ENCODE measurements at places on chromosomes 2 and 18.

GRCh38 chr2:12636837-12637581, 79.7 kb upstream of the TRIB2 start:
- no peak for DNase-seq

DNA sequence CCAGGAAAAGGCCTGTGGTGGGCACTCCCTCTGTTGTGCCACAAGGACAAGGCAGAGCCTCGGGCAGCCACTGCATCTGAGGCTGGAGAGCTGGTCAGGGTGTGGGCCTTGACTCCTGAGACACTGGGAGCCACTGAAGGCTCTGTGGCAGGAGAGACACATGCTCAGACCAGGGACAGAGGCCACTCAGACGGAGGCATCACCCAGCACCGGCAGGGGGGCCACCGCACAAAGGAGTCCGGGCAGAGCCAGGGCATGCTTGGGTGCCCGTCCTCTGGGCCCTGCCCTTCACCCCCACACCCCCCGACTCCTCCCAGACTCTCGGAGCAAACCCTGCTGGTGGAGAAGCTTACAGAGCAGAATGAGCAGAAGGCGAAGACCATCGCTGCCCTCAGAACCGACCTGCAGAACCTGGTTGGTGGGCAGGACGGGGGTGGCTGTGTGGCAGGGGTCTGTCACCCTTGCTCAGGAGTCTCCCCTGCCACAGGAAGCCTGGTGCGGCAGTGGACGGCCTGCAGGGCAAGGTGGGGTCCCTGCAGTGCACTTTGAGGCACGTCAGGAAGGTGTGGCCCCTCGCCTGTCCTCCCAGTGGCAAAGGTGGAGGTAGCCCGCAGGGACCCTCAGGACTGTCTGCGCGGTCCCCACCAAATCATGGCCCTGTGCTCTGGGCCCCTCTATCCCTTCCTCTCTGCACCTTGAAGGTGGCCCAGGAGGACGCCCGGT, 26.0 kb downstream of the CROCC2 start:
- no peak for DNase-seq

DNA sequence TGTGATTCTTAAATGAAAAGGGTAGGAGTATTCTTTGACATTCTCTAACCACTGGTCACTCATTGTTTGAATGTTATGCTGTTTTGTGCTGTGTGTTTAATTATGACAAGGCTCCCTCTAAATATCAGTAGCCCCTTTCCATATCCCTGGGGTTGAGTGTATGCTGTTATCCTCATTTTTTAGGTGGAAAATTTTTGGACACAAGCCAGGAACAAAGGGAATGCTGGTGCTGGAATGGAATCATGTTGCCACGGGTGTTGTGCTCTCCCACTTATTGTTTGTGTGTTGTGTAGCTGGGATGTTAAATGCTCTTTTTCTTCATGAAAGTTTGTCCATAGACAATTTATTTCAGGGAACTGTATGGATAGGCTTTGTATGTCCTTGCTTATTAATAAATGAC, 43.3 kb downstream of the ZNF532 start:
- DNase-seq, result no peak

DNA sequence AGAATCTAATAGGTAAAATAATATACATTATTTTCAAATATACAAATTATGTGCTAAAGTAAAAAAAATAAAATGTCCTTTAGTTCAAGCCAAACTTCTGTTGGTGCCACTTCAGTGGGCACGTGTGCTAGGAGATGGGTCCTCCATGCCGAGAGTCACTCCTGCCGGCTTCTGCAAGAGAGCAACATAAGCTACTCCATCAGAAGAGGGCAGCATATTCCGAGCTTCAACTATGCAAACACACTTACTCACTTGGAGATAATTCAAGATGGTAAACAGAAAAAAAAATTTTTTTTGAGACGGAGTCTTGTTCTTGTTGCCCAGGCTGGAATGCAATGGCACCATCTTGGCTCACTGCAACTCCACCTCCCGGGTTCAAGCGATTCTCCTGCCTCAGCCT, 24.4 kb downstream of the CNOT11 start:
- no peak for DNase-seq

DNA sequence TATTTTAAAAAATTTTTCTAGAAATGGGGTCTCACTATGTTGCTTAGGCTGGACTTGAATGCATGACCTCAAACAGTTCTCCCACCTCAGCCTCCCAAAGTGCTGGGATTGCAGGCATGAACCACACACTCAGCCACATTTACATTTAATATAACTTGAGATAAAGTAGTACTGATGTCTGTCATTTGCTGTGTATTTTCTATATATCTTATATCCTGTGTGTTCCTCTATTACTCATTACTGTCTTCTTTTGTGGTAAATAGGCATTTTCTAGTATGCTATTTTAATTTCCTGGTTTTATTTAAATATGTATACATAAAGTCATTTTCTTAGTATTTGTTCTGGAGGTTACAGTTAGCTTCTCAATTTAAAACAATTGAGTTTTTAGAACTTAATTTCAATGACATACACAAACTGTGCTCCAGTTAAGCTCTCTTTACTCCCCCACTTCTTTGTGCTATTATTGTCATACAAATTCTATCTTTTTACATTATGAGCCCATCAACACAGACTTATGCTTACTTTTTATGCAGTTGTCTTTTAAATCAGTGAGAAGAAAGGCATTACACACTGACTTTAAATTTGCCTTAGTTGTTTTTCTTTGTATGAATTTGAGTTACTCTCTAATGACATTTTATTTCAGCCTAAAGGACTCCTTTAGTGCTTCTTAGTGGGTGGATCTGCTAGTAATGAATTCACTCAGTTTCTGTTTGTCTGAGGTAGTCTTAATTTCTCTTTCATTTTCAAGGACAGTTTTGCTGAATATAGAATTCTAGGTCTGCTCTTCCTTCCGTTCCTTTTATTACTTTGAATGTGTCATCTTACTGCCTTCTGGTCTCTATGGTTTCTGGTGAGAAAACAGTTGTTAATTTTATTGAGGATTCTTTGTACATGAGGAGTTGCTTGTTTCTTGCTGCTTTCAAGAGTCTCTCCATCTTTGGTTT, 6.2 kb upstream of the INPP4A start:
- no peak for DNase-seq

- peak; percentile 81 for DNase-seq
Measured at GRCh38 chr2:152762202-152762601, 43.8 kb downstream of the ARL6IP6 start.

- DNase-seq, result no peak
Measured at GRCh38 chr18:68925268-68925667, 127.4 kb downstream of the CCDC102B start.

DNA sequence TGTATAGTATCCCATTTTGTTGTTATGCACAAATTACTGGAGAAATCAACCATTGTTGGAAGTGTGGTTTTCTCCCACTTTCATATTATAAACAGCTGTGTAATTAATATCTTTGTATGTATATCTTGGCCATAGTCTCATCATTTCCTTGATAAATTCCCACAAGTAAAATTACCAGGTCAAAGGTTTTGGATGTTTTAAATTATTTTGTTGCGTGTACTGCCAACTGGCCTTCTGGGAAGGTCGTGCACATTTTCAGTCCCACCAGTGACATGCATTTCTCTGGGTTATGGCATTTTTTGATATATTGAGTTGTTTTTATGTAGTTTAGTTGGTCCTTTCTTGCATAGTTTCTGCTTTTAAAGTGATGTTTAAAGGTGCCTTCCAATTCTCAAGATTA, 41.5 kb downstream of the TSHZ1 start:
- DNase-seq, result no peak

- no peak for DNase-seq
Measured at GRCh38 chr2:137173463-137173862, 408.1 kb downstream of the THSD7B start.

GRCh38 chr2:96353606-96354101, 18.1 kb downstream of the NCAPH start:
- DNase-seq, result no peak

GRCh38 chr2:238427435-238428162, 872 bp downstream of the ASB1 start:
- DNase-seq, result no peak

DNA sequence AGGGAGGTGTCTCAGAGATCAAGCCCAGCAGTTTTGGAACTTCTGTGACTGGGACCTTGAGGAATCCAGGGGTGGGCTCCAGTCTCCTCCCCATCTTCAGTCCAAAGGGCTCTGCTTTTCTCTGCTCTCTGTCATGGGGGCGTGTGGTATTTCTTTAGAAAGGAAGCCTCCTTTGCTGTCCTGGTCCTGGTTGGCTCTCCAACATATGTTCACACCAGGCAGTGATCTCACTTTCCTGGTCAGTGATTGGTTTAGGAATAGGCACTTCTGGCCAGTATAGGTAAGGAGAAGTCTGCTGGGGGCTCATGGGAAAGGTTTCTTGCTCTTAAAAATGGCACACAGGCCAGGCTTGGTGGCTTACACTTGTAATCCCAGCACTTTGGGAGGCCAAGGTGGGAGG, 115.5 kb upstream of the HAAO start:
- DNase-seq, result no peak

DNA sequence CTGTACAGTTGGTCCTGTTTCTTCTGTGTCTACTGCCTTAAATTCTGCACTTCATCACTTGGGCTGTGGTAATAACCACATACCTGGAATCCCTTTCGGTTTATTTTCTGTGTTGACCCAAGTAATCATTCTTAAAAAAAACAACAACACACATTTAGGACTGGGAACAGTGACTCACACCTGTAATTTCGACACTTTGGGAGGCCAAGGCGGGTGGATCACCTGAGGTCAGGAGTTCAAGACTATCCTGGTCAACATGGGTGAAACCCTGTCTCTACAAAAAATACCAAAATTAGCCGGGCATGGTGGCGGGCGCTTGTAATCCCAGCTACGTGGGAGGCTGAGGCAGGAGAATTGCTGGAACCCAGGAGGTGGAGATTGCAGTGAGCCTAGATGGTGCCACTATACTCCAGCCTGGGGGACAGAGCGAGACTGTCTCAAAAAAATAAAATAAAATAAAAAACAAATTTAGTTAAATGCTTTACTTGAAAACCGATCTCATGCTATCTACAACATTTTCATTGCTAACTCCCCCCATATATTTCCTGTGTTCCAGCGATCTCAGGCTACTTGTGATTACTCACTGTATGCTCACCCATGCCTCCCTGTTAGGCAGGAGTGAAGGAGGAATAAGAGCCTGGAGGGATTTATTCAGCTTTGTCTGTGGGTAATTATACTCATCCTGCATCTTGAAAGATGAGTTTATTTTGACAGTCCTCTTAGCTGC, 18.2 kb downstream of the ACSL3 start:
- no peak for DNase-seq

- DNase-seq, result no peak
Measured at GRCh38 chr2:199814817-199815211, 36.2 kb downstream of the FTCDNL1 start.

- no peak for DNase-seq
Measured at GRCh38 chr2:12979066-12979465, 262.3 kb downstream of the TRIB2 start.

DNA sequence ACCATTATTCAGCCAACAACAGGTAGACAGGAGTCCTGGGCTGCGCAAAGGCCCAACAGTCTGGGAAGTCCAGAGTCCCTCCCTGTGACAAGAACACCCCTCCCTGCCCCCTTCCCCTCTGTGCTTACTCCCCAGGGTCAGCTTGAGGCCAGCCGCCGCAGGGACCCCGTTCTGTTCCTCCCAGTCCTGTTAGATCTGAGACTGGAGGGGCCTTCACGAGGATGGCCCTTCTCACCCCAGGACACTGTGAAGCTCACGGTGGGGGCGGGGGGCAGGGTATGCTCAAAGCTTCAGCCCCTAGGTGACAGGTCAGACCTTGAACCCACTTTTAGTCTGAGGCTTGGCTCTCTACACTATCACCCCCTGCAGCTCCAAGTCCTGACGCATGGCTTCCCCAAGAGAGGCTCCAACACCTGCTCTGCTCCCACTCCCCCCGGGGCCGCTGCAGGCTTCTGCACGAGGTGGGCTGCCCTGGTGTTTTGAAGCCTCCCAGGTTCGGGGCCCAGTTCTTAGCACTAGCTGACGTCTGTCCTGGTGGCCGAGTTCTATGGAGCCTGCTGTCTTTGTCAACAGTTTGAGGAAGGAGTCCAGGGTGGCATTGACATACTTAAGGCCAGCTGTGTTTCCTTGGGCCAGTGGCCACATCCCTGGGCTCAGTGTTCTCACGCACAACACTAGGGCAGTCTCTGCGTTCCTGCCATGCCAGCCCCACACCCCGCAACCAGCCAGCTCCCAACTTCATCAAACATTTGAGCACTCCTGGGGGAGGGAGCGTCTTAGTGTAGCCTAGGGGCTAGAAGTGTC, 37.2 kb upstream of the HPCAL1 start:
- DNase-seq, result no peak

GRCh38 chr18:45386041-45386655, 229.1 kb upstream of the SLC14A2 start:
- no peak for DNase-seq

DNA sequence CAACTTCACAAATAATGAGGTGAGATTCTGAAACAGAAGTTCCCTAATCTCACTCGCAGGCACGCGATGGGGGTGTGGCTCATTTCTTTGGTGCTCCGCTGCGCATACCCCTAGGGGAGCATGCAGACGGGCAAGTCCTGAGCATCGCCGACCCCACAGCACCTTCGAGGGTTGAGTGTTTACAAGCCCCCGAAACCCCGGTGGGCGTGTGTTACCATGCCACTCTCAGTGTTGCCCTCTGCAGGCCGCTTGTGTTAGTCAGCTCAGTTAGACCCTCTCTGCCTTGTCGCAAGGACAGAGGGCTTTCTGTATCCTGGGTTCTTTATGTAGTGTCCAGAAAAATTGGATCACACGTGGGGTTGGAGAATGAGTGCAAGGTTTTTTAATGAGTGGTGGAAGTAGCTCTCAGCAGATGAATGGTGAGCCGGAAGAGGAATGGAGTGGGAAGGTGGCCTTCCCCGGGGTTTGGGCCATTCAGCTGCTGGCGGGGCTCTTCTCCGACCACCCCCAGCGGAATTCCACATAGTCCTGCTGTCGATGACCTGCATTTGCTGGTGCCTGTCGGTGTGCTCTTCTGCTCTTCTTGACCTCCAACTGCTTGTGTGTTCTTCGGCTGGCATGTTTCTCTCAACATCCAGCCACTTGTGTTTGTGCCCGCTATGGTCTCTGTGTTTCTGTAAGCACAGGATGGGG, 191.3 kb downstream of the RPRM start:
- no peak for DNase-seq

- DNase-seq, result no peak
Measured at GRCh38 chr2:157439824-157440186, 4.1 kb downstream of the CYTIP start.

DNA sequence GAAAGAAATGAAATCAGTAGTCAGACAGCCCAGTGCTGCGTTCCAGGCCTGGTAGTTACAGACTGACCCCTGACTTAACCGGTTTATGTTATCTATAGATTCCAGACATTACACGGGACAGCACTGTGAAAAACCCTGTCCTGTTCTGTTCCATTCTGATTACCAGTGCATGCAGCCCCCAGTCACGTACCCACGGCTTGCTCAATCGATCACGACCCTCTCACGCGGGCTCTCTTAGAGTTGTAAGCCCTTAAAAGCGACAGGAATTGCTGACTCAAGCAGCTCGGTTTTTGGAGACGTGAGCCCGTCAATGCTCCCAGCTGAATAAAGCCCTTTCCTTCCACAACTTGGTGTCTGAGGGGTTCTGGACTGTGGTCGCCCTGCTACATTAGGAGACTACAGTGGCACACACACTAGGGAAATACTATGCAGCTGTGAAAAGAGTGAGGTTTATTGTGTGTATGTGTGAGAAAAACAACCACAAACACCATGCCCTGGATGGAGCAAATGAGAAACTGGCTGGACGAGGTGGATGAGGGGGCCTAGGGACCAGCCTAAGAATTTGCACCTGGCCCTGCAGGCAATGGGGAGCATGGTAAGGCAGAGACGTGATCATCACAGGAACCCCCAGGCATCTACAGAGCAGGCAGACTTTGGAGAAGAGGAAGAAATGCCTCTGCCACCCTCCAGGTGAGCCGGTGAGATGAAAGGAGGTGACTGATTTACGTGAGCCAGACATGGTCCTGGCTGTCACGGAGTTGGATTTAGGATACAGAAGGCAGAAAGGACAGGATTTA, 49.1 kb upstream of the SEMA4C start:
- DNase-seq, result no peak
